ENCODE measurements at places on chromosomes 6 and 20.

DNA sequence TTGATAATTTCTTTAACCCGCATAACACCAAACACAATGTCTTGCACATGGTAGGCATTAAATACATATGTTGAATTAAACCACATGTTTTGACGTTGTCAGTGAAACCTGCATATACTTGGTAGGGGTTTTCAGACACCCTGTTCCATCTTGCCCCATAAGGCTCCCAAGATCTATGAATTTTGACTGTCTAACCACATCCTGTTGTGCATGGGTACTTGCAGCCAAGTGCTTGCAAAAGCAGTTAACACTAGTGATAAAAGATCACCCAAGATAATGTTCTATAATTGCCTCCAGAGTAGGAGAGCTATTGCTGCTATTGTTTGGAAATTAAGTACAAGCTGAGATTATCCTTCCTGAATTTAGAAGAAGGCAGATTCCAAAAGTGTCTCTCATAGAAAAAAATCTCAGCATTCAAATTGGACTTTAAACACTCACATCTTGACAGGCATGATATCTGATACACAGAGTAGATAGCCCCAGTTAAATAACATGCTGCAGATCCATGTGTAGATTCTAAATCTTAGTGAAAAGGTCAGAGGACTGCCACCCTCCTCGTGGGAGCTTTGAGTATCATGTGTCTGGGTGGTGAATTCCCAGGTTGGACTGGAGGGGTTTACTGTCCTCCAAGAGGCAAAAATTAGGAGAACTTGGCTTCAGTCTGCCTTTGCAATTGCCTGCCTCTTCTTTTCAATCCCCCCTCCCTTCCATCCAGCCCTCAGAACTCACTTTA, 25.8 kb upstream of the CCN6 start:
- DNase-seq, result no peak

DNA sequence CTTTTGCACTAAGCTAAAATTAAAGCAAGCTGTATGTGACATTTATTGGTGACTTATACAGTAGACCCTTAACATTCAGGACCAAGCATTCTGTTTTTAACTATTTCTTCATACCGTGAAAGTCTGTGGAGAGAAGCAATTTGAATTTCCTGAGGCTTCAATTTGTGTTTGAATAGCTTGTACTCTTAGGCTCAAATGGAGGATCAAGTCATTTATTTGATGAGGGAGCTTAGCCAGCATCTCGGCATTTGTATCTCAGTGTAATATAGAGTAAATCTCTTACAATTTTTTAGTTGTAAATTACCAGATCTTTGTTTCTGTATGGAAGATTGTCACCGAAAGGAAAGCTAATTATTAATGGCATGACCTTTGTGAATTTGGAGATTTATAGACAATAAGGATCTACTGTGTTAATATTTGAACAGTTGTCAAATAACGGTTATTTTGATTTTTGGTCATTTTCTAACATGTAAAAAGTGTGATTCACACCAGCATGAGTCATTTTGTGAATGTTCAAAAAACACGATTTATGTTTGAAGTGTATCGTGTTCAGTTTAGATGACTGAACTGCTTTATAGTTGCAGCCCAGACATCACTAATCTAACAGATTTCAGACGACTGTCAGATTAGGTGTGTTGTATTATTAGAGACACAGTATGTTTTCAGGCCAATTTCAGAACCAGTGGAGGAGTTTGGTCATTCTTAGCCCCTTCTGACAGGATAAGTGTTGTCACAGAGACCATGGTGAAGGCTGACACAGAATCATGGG, 332.9 kb downstream of the CDKAL1 start:
- DNase-seq, result no peak

DNA sequence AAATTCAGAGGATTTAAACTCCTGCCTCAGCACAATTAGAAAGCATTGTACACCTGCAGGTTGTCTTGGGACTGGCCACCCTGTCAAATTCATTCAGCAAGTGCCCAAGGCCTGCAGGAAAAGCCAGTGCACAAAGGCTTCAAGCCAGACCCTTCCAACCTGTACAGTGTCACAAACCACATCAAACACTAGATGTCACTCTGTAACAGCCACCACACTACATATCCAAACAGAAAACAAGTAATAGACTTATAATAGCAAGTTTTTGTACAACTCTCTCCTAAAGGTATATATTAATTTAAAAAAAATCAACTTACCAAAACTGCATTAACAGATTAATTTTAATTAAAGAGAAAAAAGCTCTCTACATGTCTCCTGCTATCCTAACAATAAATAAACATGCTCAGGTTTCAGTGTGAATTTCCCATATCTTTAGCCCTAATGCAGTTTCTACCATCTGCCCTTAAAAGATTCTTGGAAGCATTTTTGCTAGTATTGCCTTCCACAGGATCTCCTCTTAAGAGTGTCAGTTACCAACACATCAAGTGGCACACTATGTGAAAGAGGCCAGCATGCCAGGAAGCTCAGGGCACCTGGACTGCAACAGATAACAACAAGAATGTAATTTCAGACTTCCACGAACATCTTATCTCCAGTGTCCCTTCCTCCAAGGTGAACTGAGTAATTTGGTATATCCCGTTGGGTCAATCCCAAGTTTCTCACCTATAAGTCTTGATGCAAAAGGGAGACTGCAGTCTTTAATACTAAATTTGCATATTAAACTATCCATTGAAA, 47.5 kb downstream of the RALGAPA2 start:
- DNase-seq, result no peak

- no peak for DNase-seq
Measured at GRCh38 chr20:23128461-23129125, 42.5 kb upstream of the CD93 start.

DNA sequence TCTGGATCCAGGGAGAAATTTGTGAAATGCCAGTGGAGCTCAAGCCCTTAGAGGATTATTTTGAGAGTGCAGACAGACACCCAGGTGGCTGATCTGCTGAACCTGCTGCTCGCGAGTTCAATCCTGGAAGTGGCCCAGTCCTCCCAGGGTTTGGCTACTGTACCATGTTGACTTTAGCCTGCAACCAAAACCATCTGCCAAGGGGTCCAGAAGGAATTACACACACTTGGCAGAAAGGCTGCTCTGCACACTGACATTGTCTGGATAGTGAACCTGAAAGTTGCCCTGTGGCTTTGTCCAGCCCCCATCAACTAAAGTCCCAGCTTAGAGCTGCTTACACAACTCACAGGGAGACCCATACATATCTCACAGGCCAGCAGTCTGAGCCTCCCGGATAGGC, 21.6 kb upstream of the PI3 start:
- no peak for DNase-seq

DNA sequence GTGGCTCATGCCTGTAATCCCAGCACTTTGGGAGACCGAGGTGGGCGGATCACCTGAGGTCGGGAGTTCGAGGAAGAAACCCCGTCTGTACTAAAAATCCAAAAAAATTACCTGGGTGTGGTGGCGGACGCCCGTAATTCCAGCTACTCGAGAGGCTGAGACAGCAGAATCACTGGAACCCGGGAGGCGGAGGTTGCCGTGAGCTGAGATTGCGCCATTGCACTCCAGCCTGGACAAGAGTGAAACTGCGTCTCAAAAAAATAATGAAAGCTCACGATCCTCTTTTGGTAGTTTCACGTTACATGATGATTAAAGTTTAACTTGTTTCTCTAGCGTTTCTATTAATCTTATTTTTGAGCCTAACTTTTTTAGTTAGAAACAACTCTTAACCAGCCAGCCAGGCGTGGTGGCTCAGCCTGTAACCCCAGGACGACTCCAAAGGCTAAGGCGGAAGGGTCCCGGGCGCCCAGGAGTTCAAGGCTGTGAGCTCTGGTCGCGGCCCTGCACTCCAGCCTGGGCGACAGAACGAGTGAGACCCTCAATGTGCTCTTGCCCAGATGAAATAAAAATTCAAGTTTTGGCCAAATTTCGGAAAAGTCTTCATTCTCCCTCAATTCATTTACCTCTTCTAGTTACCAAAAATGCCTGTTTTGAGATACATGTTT, 1.2 kb upstream of the WRNIP1 start:
- DNase-seq, result no peak

DNA sequence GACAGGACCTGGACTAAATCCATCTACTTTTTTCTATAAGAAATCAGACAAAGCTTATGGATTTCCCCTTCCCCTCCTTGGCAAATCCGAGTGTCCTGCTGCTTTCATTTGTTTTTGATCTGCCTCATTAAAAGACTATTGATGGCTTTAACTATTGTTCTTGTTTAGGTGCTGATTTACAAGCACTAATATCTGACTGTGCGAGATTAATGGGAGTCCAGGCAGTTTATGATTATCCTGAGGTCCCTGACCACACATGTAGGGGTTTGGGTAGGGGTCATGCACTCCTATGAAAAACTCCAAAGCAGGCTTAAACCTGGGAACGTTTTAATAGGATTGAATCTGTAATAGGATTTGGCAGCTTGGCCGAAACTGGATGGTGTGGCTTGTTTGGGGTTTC, 317.5 kb upstream of the POU3F2 start:
- DNase-seq, result no peak

- no peak for DNase-seq
Measured at GRCh38 chr6:26363882-26364701, 906 bp upstream of the BTN3A2 start.

GRCh38 chr6:163761481-163761880, 347.0 kb downstream of the QKI start:
- no peak for DNase-seq

- no peak for DNase-seq
Measured at GRCh38 chr6:151186804-151187330, 52.9 kb upstream of the AKAP12 start.

GRCh38 chr20:41340327-41341055, at the start of gene LPIN3:
Gene LPIN3 (plus strand): TSS chr20:41340821. CDS start chr20:41345804, 4,983 bp downstream.
- peak; percentile 61 for DNase-seq

- no peak for DNase-seq
Measured at GRCh38 chr6:119243037-119243436, 106.5 kb downstream of the MAN1A1 start.

DNA sequence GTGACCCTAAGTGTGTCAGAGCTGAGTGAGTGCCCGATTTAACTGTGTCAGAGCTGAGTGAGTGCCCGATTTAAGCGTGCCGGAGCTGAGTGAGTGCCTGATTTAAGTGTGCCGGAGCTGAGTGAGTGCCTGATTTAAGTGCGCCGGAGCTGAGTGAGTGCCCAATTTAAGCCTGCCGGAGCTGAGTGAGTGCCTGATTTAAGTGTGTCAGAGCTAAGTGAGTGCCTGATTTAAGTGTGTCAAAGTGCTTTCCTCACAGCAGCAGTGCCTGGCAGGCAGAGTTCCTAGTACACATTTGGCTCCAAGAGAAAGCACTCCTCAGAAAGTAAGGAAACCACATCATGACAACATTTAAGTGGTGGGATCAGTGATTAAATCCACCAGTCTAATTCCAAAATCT, 13.2 kb downstream of the SERAC1 start:
- DNase-seq, result no peak

DNA sequence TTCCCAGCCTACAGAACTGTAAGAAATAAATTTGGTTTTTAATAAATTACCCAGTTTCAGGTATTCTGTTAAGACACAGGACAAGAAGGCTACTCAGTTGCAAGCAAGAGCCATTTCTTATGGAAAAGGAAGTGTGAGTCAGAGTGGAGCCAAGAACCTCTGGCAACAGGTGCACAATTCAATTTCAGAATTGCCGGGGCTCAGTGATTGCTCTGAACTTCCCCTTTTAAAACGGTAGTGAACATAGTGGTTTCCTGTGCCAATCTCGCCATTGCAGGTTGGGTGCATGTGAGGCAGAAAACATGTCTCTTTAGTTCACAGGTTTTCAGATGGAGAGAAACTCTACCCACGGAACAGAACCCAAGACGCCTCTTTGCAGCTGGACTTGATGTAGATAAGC, 16.4 kb downstream of the PIGT start:
- no peak for DNase-seq

- peak; percentile 39 for DNase-seq
Measured at GRCh38 chr6:16760516-16761470, at the start of gene ATXN1. Gene ATXN1 (minus strand): TSS chr6:16761460.
